Gastrocnemius medialis (tissue), 4 donors: ENCODE measurements at places on chromosomes 2 and 18. TPM values are rescaled to one million over a fixed set of nuclear protein-coding genes. Genes with fewer than 3 reads are reported as not detected.

- no peak for DNase-seq
These were observed 135.9 kb downstream of the VAPA start for GRCh38 chr18:10049747-10050146.

DNA sequence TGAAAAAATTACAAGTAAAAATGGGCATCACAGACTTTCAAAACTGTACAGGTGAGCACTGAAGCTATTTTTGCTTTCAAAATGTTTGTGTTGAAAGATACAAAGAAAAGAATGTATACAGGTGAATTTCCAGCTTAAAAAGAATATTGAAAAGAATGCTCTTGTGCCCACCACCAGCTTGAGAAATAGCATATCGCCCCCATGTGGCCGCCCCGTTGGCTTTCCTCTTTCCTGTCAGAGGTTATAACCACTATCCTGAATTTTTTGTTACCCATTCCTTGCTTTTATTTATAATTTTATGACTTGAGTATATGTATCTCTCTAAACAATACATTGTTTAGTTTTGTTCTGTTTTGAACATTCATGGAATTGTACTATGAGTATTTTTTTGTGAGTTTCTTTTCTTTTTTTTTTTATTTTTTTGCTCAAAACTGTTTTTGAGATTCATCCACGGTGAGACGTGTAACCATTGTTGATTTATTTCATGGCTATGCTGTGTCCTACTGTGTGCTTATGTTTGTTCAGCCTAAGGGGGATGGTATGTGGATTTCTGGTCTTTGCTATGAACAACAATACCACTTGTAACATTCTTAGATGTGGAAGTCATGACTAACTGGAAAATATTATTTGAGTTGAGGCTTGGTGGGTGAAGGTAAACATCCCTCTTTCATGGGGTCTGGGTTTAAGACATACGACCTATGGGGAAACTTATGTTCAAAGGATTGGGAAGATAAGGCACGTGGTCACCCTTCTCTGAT lies 11.6 kb downstream of the TRPM8 start:
- DNase-seq, result no peak

- DNase-seq, result no peak
These were observed 83.2 kb upstream of the RND3 start for GRCh38 chr2:150570712-150571111.

The SLC11A1 gene
- 6.3 TPM for total RNA-seq

The EVX2 gene
- not detected for total RNA-seq

The TRIM43 gene
- not detected for total RNA-seq

GRCh38 chr2:9657083-9657482 lies 26.3 kb upstream of the YWHAQ start:
- DNase-seq, result no peak
